ENCODE measurements at places on chromosomes 4 and X.

DNA sequence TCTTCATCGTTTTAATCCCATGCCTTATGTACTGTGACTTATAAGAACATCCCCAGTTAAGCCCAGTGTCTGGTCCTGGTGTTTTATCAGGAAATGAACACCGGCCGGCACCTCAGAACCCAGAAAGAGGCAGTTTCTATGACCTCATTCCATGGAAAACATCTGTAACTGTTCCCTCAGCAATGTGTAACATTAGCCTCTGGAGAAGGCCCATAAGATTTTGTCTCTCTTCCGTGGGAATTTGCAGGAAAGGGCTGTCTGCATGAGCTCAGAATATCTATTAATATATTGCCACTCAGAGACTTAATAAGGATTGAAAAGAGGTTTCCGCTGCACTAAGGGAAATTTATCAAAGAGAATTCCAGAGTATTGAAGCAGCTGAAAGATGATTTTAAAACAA lies 3.1 kb upstream of the TCEANC start:
- DNase-seq, result no peak

GRCh38 chr4:176238826-176239225 lies 30.2 kb downstream of the ASB5 start:
- no peak for DNase-seq

GRCh38 chr4:13484749-13485221 lies 645 bp upstream of the RAB28 start:
- DNase-seq, result no peak

- DNase-seq, result no peak
Observed at GRCh38 chr4:58658701-58659100, 1548.5 kb upstream of the IGFBP7 start.

- no peak for DNase-seq
Observed at GRCh38 chr4:184906480-184907097, 80.8 kb upstream of the ACSL1 start.

- DNase-seq, result no peak
Observed at GRCh38 chrX:70455366-70456202, 10.9 kb downstream of the DLG3 start.

GRCh38 chr4:165325732-165326512 lies 1.5 kb upstream of the MSMO1 start:
- no peak for DNase-seq

- no peak for DNase-seq
Observed at GRCh38 chrX:128699716-128700285, 647.6 kb upstream of the ACTRT1 start.

DNA sequence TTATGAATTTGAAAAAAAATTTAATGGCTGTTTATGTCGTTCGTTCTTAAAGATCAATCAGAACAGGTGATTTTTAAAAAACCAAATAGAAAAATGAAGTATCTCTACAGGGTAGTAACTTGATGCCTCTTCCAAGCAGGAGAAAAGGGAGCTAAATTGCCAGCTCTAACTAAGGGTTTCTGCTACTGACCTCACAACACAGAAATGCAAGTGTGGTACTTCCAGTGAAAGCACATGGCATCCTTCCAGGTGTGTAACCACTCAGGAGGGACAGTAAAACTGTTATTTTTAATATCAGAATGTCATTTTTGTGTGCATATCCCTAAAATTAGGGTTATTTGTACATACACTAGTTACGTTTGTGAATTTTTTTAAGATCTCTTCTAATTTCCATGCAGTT lies 116.8 kb upstream of the ZCCHC13 start:
- DNase-seq, result no peak

- no peak for DNase-seq
Observed at GRCh38 chrX:9610771-9611392, 146.0 kb downstream of the TBL1X start.

DNA sequence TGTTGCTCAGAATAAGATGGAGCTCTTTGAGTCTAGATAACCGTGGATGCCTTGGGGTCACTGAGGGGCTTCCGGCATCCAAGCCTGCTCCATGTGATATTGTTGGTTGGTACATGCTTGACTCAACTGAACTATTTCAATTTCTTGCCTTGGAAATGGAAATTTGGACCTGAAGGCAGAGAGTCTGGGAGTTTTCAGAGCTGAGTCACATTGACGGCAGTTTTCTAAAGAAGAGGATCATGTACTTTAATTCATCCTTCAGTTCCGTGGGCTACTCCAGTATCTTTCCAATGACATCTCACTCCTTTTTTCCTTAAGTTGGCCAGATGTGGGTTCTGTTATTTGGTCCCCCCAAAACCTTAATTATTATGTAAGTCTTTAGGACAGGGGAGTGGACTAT lies 100.5 kb downstream of the MFAP3L start:
- no peak for DNase-seq

DNA sequence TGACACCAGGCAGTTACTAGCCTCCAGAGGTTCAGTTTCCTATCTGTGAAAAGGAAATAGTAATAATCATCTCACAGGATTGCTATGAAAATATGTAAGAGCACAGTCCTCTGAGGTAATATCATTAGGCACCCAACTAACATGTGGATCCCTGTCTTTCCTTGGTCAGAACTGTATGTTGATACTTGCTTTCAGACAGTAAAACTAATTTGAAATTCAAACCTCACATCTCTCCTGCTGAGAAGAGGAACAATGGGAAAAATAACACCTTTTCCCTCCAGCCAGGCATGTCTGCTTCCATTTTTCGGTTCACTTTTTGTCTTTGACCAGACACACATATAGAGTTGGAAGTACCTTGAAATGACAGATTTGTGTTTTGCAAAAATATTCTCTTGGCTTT lies 262.7 kb downstream of the IL15 start:
- no peak for DNase-seq

DNA sequence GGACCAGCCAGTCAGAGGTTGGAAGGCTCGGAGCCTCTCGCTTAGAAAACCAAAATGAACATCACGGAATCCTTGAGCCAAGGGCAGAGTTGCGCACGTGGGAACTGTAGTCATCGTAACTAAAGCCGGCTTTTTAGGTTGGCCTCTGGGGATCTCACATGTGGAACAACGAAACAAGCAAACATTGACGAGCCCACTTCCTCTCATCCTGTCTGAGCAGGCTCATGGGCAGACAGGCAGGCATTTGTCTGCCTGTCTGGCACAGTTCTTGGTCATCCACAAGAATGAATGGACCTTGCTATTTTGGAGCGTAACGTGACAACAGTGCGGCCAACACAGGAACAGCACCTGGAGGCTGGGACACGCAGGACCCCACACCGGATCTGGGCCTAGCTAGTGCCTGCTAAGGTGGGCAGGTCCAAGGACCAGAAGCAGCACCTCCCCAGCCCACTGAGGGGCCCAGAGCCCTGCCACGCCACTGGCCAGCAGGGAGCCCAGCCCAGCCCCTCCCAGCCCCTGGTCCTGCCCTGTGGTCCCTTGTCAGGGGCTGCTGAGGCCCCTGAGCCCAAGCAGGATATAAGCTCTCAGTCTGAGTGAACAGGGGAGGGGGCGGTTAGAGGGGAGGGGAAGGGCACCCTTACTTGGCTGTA lies 9.2 kb upstream of the TREX2 start:
- no peak for DNase-seq

DNA sequence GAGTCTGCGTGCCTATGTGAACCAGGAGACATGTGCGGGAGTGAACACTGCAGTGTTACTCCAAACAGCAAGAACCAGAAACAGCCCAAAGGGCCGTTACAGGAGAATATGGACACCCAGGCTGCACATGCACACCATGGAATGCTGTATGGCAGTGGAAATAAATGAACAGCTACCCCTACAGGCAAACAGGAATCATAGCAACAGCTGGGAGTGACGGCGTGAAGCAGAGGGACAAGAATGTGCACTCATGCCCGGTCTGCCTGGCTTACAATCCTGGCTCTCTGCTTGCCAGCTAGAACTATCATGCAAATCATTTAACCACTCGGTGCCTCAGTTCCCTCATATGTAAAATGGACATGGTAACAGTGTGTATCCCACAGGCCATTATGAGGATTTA lies 16.6 kb downstream of the GPKOW start:
- DNase-seq, result no peak

DNA sequence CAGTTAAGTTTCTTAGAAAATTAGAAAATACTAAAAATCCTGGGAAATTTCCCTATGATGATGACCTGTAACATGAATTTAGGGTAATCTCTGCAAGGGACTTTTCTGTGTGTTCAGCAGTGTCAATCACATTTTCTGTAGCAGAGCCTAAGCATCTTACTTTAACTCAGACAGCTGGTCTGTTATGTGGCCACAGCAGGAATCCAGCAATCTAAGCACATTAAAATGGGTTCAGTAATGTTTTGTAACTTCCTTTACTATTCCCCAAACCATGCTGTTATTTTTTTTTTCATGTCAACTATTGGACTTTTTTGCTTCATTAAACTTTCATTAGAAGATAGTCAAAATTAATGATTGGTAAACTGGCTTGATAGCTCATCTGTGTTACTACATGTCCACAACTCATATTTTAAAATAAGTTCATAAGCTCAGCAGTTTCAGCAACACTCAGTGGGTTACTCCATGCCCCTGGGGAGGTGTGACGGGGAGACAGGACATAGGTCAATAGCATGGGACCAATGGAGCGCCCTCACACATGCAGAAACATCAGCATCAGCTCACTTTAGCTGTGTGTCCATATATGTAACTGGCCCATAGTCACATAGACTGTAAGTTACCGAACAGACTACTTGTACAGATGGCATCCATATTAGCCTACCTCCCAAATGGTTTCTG lies 168.0 kb upstream of the PACRGL start:
- no peak for DNase-seq

GRCh38 chr4:106318511-106318910 lies 2.2 kb downstream of the AIMP1 start:
- no peak for DNase-seq

DNA sequence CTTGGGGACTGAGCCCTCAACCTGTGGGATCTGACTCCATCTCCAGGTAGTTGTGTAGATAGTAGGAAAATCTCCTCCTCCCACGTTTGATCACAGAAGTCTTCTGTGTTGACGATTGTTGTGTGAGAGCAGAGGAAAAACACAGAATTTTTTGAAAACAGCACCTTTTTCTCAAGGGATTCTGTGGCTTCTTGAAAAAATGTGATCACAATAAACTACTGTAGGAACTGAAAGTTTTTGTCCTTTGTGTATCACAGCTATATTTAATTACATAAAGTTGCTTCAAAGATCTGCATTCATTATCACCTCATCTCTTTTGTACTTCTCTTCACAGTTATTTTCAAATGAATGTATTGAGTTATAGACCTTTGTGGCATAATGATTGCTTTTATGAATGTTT lies 85.1 kb downstream of the AFF1 start:
- no peak for DNase-seq

DNA sequence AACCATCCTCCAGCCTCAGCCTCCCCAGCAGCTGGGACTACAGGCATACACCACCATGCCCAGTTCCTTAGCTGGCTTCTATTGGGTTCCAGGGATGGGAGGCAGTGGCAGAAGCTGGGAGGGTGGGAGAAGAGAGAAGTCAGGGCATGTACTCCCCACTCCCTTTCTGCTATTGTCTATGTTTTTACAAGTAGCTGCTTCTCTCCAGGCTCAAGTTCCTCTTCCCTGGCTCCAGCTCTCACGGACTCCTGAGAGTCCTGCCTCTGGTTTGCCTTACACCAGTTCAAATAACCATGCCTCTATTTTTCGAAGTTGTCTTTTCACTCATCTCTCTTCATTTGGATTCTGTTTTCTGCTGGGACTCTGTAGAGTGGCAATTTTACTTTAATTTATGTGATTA lies 2.9 kb downstream of the TBC1D9 start:
- DNase-seq, result no peak

- DNase-seq, result no peak
Observed at GRCh38 chr4:65515646-65516045, 154.6 kb downstream of the EPHA5 start.

DNA sequence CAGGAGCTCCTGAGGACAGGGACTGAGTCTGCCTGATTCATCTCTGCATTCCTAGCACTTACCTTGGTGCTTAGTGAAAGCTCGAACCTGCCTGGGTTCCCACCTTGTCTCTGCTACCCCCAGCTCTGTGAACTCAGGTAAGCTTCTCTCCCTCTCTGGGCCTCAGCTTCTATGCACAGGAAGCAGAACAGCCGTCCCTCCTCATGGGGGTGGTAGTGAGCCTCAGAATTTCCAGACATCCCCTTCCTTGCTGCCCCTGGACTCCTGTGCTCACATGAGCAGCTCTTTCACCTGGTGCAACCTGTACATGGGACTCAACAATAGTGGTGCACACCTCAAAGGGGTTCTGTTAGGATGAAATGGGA lies 50.8 kb downstream of the HTRA3 start:
- DNase-seq, result no peak

Measured in tibial artery (tissue), 4 donors.